ENCODE measurements at places on chromosomes 4 and X.

DNA sequence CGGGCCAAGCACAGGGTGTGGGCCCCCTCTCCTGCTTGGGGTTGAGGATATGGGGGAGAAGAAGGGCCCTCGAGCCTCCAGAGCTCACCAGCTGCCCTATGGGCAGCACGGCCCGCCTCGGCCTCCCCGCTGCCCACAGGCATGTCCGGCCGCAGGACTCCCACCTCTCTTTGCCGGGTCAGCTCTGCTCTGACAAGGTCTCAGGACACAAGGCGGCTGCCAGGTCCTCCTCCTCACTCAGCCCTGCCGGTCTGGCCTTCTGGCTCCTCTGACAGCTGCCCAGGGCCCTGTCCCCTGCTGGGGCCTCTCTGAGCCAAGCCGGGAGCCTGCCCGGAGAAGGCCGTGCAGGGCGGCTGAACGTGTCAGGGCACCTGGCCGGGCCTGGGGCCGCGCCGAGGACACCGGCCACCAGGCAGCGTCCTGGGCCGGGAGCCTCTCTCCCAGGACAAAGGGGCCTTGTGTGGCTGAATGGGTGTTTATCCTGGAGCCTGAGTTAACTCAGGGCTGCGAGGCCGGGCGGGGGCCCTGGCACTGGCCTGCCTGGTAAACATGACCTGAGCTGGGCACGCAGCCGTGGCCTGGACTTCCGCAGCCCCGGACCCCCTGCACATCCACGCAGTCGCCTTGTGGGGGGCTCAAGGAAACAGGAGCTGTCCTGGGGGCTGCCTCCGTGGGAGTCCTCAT is 25.7 kb downstream of the TACC3 start:
- no peak for DNase-seq

GRCh38 chr4:95360256-95360903 is 188.4 kb downstream of the UNC5C start:
- no peak for DNase-seq

DNA sequence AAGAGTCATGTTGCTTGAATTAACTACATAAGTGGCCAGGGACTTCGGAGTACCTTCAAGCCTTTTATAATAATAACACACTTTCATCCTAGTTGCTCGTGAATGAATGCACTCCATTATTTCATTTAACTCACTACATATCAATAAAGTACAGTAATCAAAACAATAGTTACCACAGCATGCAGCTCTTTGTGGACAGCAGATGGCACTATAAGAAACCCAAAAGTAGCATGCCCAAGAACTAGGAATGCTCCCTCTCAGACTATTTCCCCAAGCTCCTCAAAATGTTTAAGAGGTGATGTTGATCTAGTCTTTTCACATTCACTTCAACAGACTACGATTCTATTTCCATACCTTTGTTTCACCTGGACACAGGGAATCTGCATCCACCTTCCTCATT is 500.8 kb upstream of the DIAPH2 start:
- no peak for DNase-seq

DNA sequence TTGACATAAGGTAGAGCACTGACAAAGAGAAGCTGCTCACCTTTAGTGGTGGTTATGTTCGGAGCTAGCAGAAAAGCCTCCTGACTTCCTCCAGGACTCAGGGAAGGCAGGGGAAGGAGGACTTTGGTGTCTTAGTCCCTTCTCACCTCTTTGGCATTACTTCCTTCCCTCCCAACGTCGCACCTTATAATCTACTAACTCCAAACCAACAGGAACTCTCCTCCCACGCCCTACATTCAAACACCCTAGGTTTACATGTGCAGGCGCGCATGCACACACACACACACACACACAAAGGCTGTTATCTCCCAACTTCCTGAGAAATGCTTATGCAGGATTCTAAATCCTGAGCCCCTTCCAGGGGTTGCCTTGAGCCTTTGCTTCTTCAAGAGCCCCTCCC is 157.7 kb upstream of the STS start:
- no peak for DNase-seq

GRCh38 chr4:86872135-86872534 is 20.1 kb downstream of the C4orf36 start:
- DNase-seq: no peak

DNA sequence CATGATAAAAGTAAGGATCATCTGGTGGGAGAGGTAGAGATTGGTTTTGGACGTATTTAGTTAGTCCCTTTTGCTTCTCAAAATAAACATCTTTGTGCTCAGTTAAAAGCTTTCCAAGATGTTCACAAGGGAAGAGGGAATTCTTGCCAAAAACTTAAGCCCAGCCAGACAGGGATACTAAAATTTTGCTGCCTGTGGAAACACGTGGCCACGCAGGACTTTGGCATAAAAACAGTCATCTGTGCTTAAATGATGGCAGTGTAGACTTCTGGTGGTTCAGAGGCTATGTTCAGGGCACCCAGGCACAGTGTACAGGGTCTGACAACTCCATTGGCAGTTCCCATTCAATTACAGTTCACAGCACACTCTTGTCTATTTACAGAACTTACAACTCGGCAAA is 93.2 kb upstream of the JADE1 start:
- DNase-seq: no peak

GRCh38 chrX:97563531-97564133 is 679.9 kb downstream of the RPA4 start:
- peak; percentile 25 for DNase-seq

GRCh38 chrX:149804102-149804501 is 22.4 kb downstream of the MAGEA9 start:
- DNase-seq: no peak

DNA sequence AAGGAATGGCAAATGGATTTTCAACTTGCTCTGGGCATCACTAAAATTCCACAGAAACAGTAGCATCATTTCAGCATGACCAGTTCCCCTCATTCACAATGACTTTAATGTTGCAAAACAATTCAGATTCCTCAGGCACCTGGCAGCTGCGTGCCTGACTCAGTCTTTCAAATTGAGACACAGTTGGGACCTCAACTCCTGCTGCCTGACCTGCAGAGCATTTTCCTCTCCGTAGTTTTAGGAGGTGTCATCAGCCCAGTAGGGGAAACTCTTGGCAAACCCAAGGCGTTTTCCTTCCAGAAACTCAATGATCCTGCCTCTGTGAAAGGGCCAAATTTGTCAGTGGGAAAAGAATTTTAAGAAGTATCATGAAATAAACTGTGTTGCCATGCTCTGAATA is 388.9 kb downstream of the SPRY1 start:
- DNase-seq: no peak

DNA sequence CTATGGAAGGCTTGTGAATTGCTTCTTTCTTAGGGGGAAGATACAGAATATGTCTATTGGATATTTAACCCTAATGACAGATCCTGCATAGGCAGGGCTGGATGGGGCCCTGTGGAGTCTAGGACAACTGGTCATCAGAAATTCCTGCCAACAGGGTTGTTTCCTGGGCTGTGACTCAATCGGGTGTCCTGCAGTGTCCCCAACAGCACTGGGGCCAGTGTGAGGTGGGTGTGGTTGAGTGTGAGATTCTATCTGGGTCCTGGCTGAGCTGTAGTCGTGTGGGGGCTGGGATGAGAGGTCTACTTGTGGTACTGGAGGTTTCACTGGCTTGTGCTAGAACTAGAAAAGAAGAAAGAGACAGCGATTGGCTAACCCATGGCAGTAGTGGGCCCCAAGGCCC is 87.3 kb upstream of the WDR1 start:
- no peak for DNase-seq
